ENCODE measurements at places on chromosomes 11 and 22.
A peak's percentile ranks its signal among the peaks of the same experiment; 100 is the strongest.

GRCh38 chr11:70073871-70074371, 4.2 kb upstream of the ANO1 start:
- DNase-seq = no peak

GRCh38 chr11:17238377-17238776, 30.6 kb upstream of the PIK3C2A start:
- no peak for DNase-seq

DNA sequence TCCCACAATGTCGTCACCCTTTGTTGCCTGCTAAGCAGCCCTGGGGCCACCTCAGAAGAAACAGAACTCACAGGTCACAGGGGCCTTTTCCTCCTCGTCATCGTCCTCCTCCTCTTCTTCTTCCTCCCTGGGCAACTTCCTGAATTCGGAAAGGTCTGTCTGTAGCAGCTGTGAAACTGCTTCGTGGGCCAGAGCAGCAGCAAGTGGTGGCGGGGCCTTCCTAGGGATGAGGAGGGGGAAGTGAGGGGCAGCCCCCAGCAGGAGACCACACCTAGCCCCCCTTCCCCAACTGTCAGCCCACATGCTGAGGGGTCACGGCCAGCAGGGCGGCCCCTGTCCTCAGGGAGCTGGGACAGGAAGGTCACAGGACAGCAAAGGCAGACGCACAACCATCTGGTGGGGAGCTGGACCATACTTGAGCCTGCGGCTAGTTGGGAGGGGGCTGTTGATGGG, 13.2 kb downstream of the PPM1F start:
- DNase-seq = no peak

GRCh38 chr11:31487848-31488247, 21.6 kb downstream of the IMMP1L start:
- peak; percentile 49 for DNase-seq

GRCh38 chr22:39681038-39681861, 110.7 kb downstream of the CACNA1I start:
- no peak for DNase-seq

- peak; percentile 99 for DNase-seq
Observed at GRCh38 chr11:66616379-66617154, at the start of gene RBM14. TSS of gene RBM14 (plus strand) at chr11:66616630. CDS start at chr11:66616721, 91 bp downstream.

DNA sequence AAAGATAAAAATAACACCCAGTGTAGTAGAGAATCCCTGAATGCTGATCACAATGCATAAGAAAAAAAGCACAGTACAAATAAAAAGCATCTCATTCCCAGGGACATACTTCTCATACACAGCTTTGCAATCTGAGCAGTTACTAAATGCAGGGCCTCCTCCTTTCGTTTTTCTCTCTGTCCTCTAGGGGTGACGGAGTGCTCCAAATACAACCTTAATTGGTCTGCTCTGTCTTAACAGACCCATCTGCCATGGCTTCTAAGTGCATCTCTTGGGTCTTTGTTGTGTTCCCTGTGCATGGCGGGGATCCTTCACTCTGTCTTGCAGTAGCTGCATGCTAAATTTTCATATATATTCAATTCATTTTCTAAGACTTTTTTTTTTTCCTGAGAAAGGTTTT, 1114.2 kb upstream of the RAG2 start:
- peak; percentile 70 for DNase-seq

- no peak for DNase-seq
Observed at GRCh38 chr11:121368364-121369240, 76.0 kb downstream of the SC5D start.

DNA sequence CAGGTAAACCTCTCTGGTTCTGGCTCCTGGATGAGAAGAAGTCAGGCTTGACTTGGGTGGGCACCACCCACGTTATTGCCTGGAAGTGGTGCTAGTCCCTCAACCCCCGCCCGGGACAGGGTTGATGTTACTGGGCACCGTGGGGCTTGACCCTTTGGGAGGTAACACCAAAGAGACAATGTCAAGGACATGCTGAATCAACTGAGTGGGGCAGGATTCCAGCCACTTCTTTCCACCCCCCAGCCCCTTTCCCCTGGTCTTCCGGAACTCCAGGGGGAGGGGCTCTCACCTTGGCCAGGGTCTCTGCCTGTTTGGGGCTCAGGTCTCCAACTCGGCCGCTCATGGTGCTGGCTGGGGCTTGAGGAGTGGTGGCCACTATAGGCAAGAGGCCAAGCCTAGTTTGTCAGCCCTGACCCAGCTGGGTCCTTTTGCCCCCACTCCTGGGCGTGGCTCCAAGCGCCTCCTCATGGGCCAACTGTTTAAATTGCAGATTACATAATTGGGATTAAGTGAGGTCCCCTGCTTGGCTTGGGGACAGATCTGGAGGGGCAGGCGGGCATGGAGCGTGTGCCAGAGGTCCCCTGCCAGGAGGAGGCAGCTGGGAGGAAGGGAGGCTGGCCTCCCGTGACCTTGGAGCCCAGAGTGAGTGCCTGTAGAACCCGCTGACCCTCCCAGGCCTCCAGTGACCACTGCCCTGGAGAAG, at the start of gene SEC14L3:
SEC14L3 (minus strand) TSS at position 402 of the 703 bp plus-strand sequence; CDS start at position 343, 59 bp downstream.
- peak; percentile 5 for DNase-seq

DNA sequence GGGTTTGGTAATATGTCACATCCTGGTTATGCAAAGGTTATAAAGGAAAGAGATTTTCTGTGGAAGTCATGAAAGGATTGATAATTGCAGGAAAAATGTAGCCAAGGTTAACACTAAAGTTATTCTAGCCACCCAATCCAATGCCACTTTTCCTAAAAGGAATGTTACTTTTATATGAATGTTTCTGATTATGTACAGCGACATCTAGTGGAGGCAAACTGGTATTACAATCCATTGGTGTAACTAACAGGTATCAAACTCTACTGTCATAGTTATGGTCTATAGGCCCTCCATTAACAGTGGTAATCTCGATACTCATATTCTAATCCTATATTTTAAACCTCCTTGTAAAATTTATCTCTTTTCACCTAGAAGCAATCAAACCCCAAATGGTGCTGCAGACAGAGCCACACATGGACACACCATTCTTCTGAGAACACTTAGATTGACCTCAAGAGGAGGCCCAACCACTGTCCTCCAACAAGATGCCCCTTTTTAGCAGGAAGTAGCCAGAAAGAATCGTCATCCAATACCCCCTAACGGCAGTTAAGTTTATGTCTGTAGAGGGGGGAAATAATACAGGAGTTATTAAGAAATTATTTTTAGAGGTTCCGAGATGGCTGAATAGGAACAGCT, 74.9 kb upstream of the RAG2 start:
- peak; percentile 59 for DNase-seq

GRCh38 chr11:84714316-84714780, 912.8 kb downstream of the DLG2 start:
- DNase-seq = peak; percentile 54

DNA sequence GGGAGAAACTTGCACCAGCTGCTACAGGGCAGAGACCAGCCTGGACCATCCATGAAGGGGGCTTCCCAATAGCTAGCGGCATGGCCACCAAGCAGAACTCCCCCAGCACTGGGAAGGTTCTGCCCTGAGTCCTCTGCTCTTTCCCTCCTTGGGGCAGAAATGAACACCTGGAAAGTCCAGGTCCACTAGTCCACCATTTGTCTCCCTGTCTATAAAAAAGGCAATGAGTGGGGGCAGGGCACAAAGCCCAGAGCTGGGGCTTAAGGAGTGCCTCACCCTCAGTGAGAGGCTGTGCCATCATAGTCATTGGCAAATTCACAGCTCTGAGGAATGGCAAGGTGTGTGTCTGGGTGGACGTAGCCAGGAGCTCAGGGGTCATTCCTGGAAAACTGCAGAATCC, 420.3 kb downstream of the SOX6 start:
- no peak for DNase-seq

DNA sequence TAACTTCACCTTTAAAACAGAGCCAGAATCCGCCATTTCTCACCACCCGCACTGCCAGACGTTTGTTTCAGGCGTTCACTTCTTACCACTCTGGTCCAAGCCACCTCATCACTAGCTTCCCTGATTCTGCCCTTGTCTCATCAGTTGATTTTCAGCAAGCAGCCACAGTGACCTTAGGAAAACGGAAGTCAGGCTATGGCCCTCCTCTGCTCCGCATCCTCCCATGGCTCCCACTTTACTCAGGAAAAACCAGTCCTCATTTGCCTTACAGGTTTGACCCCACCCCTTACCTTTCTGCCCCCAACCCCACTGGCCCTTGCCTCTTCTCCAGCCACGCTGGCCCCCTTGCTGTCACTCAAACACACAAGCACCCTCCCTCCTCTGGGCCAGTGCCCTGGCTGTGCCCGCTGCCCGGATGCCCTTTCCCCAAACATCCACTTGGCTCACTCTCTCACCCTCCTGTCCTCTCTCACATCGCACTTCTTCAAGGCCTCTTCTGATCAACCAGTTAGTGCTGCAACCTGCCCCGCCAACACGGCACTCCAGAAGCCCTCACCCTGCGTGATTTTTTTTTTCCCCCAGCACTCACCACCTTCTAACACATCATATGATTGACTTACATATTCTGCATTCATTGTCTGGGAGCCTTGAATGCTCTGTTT, 18.9 kb downstream of the TPST2 start:
- DNase-seq = no peak

DNA sequence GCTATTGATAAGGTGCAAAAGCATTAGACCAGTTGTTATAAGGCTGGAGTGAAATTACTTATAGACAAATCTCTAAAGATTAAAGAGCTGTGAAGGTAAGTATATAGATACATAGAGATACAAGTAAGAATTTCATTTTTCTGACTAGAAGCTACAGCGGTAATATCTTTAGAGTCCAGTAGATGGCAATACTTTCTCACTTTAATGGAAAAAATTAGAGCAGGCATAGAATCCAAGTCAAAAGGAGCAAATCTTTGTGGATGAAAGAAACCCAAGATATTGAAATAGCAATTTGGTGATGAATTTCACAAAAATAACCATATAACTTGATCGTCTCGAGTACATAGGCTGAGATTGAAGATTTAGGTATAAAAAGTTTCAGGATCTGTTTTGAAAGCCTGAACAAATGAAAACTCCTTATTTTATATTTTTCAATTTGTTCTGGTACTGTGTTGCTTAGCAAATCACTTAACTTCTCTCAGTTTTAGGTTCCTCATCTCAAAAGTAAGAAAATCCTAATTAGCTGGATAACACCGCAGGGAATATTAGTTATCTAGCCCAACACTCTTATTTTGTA, 81.9 kb downstream of the UVRAG start:
- peak; percentile 46 for DNase-seq

DNA sequence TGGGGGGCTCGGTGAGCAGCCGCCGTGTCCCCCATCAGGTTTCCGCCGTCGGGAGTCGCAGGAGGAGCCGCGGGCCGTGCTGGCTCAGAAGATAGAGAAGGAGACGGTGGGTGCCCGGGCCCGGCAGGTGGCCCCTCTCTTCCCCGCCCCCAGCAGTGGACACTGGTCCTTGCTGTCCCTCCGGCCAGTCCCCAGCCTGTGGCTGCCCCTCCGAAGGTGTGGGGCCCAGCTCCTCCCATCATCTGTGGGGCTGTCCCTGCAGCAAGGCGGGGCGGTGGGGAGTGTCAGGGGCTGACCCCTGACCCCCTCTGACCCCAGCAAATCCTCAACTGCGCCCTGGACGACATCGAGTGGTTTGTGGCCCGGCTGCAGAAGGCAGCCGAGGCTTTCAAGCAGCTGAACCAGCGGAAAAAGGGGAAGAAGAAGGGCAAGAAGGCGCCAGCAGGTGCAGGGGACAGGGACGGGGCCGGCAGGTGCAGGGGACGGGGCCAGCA, 15.3 kb downstream of the EPS8L2 start:
- DNase-seq = no peak

DNA sequence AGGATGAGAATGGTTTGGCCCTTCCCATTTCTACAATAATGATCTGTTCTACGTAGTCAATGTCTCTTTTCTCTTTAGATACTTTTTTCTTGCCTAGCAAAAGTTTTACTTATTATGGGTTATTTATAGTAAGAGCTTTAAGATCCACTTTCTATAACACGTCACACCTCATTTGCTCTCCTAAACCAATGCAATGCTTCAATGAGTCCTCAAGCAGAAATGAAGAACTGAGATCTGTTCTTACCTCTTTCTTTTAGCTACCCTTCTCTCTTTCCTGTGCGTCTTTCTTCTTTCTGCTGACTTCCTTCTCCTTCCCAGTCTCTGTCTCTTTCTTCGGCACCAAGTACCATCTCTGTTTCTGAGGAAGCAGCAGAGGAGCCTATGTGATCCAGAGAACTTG, 61.8 kb downstream of the SNX19 start:
- DNase-seq = no peak

GRCh38 chr11:130133716-130134115, 25.9 kb upstream of the ST14 start:
- DNase-seq = no peak

GRCh38 chr22:47448231-47449223, 686.1 kb downstream of the TBC1D22A start:
- no peak for DNase-seq

- DNase-seq = no peak
Observed at GRCh38 chr11:68505596-68505995, 45.0 kb downstream of the PPP6R3 start.

GRCh38 chr11:105081412-105082150, 36.4 kb upstream of the CARD16 start:
- no peak for DNase-seq

GRCh38 chr11:1407668-1408067, 17.9 kb downstream of the BRSK2 start:
- no peak for DNase-seq

- no peak for DNase-seq
Observed at GRCh38 chr11:121459413-121460017, 6.7 kb upstream of the SORL1-AS1 start.

DNA sequence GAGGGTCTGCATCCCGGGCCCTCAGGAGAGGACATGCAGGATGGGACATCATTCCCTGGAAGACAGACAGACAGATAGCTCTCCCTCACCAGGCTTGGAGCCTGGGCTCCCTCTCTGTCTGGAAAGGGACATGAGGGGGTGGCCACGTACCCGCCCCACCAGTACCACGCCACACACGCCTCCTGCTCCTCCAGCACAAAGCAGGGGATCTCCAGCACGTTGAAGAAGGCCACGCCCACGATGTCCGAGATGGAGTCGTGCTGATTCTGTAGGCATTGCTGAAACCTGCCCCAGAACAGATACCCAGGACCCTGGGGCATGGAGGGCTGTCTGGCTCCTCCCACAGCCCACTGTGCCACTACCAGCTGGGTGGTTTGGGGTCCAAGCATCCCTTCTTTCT, 2.2 kb downstream of the PLA2G3 start:
- DNase-seq = no peak

- no peak for DNase-seq
Observed at GRCh38 chr11:8814209-8814922, 96.6 kb upstream of the AKIP1 start.

GRCh38 chr22:46082633-46083032, 67.7 kb upstream of the PPARA start:
- no peak for DNase-seq

DNA sequence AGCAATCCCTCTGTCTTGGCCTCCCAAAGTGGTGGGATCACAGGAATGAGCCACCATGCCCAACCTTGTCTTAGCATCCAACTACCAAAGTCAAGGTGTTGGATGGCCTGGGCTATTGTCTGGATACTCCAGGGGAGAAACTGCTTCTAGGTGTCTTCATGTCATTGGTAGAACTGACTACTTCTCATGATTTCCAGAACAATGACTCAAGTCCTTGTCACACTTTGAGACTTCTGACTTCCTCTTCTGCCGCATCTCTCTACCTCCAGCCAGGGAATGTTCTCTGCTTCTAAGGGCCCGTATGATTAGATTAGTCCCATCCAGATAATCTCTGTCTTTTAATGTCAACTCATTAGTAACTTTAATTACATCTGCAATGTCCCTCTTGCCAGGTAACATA, 30.6 kb downstream of the APOL6 start:
- no peak for DNase-seq
